ENCODE measurements at places on chromosomes 1 and 21.

DNA sequence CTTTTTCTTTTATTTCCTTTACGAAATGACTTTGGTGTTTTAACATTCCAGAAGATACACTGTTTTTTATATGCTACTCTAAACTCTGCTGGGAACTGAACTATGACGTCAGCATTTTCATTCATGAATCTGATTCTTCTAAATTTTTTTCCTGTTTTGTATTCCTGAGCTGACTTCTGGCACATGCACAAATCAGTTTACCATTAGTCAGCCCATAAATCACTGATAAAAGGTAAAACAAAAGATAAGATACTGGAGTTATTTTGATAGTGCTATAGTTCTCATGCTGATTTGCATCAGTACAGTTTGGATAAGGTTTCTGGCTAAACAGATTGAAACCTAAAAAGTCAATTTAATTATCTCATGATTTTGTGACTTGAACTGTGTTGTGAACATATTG, 10.4 kb downstream of the CAMTA1 start:
- no peak for DNase-seq

DNA sequence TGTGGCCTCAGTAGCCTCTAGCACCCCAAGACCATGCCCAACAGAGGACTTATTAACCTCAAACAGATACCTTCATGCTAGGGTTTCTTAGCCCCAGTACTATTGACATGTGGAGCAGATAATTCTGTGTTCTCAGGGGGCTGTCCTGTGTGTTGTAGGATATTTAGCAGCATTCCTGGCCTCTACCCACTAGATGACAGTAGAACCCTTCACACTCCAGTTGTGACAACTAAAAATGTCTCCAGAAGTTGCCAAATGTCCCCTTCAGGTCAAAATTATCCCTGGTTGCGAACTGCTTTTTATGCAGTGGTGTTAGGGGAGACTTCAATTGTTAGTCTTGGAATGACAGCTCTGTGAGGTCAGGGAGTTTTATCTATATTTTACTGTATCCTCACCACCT, 8.1 kb downstream of the KAZN start:
- no peak for DNase-seq

- peak; percentile 89 for DNase-seq
Measured at GRCh38 chr1:196180847-196181593, 427.2 kb downstream of the KCNT2 start.

DNA sequence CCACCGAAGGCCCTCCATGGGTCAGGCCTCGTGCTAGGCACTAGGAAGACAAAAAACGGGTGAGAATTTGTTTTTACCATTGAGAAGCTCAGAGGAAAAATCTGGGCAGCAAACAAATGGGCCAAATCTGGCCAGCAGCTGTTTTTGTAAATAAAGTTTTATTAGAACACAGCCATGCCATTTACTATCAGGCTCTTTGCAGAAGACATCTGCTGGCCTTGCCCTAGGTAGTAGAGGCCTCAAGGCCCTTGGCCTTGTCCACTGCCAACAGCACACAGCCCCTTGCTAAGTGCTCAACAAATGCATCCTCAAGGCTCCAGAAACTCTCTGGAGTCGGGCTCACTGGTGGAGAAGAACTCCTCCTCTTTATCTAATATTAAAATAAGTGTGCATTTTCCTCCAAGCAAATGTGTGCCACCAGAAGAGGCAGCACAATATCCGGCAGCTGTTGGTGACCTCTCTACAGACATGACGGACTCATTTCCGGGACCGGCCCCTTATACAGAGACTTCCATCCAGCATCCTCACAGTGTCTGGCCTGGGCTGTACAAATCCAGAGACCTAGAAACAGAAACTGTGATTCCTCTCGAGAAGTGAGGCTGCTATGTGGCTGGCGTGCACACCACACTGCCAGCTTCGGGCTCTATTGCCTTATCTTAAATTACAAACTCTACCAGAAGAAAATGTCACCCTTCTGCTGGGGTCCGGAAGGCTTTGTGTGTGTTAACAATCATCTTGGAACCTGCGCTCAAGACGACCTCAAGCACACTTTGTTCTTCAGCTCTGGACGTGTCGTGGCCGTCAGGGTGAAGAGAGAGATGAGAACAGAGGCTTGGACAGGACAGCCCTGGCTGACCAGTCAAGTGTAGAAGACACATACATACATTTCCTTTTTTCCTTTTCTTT, 203.9 kb downstream of the TOMM20 start:
- DNase-seq, result no peak

DNA sequence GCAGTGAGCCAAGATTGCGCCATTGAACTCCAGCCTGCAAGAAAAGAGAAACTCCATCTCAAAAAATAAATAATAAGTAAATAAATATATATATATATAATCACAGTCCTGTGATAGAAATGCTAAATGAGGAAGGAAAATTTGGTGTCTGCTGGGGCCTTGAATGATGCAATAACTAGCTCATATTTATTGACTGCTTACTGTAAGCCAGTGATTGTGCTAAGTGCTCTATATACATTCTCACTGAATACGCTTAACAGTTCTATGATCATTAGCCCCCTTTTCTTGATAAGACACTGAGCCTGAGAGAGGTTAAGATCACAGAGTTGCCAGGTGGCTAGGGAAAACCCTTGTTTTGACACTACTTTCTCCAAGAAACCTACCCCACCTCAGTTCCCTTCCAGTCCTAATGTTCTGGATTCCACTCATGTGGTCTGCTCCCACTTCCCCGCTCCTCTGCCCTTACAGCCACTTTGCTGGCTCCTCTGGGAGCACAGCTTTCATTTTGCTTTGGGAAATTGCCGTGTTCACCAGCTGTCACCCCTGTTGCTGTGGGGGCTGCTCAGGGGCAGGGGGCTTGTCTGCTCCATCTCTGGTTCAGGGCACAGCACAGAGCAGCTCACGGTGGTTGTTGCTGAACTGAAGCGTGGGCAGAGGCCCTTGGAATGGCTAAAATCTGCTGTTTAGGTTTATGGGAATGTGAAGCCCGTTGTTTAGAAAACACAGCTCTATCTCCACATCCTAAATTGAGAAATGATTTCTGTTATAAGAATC, 2.5 kb upstream of the BMP8A start:
- DNase-seq, result no peak

GRCh38 chr1:155125511-155125945, 2.1 kb upstream of the EFNA1 start:
- no peak for DNase-seq

DNA sequence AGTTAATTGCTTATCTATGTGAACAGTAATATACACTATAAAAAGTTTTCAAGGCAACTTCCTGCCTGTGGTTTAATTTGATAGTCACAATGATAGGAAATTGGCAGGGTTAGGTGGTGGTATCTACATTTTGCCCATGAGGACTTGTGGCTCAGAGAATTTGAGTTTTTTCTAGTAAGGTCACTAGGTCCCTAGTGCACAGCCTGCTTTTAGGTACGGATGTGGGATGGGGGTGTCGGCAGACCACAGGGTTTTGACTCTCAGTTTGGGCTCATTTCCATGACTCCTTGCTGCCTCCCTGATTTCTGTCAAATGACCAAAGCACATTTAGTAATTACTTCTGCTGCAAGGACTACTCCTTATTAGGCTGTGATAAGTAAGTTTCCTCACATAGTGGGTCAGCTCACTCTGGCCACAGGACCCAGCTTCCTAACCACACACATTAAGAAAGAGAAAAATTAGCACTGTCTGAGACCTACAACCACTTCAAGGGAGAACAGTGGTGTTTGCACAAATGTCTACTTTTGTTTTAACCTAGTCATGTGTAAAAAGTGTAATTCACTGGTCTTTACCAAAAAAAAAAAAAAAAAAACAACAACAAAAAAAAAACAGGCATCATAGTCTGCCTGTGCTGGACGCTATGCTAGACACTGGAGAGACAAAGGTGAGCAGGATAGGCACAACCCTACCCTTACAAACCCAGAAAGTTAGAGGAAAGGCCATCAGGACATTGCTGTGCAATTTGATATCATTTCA, 43.7 kb downstream of the MRPL39 start:
- no peak for DNase-seq

DNA sequence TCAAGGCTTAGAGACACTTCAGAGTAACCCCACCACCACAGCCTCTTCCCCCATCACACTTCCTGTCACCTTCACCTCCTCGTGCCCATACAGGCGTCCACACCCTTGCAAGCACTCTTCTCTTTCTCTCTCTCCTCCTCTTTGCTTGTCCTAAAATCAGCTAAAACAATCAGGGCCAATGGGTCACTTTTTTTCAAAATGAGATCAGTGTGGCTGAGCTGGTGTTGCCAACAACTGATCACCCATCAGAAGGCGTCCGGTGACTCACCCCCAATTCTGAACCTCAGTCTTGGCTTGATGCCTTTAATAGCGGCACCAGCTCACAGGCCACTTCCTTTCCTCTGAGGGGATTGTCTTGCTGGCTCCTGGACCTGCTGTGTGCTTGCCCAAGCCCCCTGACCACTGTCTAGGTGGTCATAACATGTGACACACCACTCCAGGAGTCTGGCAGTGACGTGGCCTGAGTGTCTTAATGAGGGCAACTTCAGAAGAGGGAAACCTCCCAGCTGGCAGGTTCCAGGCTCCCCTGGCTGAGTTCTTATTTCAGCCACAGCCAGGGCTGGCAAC, 1.6 kb downstream of the DRAXIN start:
- peak; percentile 35 for DNase-seq

GRCh38 chr1:160366731-160367515, at the start of gene NHLH1:
Gene NHLH1 (plus strand): TSS chr1:160367071. CDS start chr1:160370732, 3,661 bp downstream.
- no peak for DNase-seq

DNA sequence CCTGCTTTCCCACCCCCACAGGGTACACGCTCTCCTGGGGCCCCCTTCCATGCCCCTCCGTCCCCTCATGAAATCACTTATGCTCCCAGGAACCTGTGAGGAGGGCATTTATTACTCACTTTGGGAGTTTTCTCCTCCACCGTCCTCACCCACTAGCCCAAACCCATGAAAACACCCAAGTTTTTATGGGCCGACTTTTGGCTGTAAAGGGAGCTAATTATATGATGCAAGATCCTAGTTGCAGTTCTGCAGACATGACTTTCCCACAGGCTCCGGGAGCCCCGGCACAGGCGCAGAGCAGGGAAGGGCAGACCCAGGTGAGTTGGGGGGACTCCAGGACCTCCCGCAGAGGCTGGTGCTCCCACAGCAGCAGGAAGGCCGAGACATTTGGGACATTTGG, 29.7 kb downstream of the EPHA2 start:
- no peak for DNase-seq

DNA sequence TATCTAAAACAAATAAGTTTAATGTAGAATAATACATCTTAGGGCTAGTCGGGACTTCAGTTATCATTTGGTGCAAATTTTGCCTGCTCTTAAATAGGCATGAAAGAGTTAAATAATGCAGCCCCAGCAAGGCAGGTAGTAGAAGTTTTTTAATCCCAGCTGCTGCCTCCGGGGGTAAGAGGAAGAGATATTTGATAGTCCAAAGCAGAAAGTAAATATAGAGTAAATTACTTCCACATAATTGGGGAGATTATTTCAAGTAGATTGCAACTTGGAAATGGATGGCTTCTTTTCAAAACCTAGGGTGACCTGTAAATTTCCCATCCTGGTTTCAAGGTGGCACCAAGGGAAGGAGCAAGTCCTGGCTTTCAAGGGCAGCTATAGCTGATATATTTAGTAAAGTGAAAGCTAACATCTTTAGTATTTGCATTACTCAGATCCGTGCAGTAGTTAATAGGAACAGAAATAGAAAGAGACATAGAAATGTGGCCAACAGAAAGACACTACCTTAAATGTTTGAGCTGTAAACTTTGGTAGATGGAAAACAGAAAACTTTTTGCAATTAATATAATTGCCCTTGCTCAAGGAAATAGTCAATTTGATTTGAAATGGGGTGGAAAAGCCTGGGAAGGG, 109.1 kb downstream of the LMO4 start:
- DNase-seq, result no peak

- no peak for DNase-seq
Measured at GRCh38 chr1:237864338-237865244, 26.1 kb downstream of the ZP4 start.

DNA sequence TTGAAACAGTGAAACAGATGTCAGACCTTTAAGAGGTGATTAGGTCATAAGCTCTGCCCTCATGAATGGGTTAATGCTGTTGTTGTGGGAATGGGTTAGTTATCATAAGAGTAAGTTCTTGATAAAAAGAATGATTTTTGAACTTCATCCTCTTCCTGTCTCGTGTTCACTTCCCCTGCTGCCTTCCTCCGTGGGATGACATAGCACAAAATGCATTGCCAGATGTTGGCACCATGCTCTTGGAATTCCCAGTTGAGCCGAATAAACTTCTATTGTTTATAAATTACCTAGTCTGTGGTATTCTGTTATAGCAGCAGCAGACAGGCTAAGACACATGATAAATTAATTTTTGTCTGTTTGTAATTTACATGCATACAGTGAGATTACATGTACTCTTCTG, 112.0 kb upstream of the LRRC7 start:
- no peak for DNase-seq

GRCh38 chr1:52970149-52970548, 43.1 kb downstream of the SCP2 start:
- DNase-seq, result no peak

DNA sequence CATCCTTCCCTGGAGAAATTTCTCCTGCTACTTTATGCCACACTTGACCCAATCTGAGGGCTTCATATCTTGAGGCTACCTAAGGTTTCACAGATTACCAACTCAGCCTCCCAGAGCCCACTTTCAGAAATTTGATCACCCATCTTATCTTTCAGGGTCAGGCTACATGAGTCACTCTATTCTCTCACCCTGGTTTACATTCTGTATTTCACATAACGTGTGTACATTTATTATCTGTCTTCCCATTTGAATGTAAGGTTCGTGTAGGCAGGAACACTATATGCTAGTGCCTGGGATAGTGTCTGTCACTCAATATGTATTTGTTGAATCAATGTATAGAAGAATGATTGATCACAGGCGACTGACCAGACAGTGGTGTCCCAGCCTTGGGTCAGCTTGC, 124.8 kb downstream of the UBE2U start:
- no peak for DNase-seq

Data from non-pigmented ciliary epithelial cell (primary cell).